ENCODE measurements at places on chromosomes 2 and 18. TPM values are rescaled to one million over a fixed set of nuclear protein-coding genes. Genes with fewer than 3 reads are reported as not detected.

DNA sequence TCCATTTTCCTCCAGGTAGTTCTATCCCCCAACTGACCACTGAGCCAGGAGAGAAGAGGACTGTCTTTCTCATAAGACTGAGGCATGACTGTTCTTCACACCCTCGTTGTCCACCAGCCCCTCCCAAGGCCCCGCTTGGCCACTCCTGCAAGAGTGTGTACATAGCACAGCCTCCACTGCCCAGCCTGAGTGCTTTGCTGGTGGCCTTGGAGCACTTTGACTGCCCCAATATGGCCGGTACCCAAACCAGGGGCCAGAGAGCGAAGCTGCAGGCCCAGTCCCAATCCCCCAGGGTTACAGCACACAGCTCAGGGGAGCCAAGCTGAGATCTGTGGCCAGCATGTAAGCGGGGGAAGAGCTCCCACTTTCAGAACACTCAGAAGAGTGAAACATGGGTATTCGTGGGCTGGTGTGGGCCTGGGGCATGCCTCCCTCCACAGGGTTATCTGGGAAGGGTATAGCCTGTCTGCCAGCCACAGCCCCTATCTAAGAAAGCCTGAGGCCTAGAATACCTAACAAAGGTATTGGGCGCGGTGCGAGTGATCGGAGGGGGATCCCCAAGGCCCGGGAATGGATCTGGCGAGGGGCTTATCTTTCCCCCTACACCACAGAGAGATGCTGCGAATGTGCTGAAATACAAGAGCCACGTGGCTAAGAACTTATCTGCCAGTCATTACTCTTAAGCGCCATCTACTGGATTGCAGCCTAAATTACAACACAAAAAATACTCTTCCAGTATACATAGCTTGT is 163.8 kb downstream of the WDPCP start:
- peak; percentile 46 for DNase-seq

DNA sequence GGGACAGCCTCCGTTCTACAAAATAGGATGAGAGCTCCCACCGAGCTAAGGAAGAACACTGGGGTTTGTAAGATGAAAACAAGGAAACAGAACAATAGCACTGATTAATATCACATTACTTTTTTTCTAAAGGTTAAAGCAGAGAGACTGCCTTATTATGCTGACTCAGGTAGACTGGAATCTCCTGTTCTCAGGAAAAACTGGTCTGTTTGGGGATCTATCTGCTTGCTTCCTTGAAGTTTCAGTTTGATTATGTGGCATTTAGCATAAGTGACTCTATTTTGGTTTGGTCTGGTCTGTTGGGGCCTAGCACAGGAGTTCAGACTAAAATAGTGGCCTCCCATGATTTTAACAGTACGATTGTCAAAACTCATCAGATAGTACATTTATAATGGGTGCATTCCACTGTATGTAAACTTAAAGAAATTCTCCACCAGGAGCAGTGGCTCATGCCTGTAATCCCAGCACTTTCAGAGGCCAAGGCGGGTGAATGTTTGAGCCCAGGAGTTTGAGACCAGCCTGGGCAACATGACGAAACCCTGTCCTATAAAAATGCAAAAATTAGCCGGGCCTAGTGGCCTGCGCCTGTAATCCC is 64.1 kb upstream of the NDUFV2 start:
- DNase-seq = no peak

- no peak for DNase-seq
Measured at GRCh38 chr2:113171334-113172075, 2.3 kb upstream of the PSD4 start.

GRCh38 chr2:237527233-237527632 is 39.1 kb upstream of the PRLH start:
- DNase-seq = no peak

GRCh38 chr18:80175451-80176204 is 66.6 kb downstream of the ADNP2 start:
- no peak for DNase-seq

GRCh38 chr2:171185165-171185818 is 24.6 kb upstream of the TLK1 start:
- no peak for DNase-seq

DNA sequence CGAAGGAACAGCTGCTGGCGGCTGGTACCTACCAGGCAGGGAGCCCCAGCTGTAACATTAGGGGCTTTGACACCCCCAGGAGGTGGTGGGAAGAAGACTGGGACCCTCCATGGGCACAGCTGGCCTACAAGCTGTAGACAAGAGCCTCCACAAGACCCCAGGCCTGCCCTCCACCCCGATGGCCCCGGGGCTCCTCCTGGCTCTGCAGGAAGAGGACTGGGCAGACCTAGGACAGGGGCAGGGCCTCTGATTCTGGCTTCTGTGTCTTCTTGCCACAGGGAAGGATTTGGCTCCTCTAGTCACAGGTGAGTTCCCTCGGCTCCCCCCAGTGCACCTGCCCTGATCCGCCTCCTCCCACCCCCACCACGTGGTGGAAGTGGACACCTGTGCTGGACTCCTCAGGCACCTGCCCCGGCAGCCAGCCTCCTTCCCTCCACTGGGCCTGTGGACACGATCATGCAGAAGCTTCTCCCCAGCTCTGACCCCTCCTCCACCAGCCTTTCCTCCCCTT is 53.4 kb upstream of the ODC1 start:
- no peak for DNase-seq

- peak; percentile 68 for DNase-seq
Measured at GRCh38 chr18:57561728-57562423, 24.6 kb downstream of the FECH start.

DNA sequence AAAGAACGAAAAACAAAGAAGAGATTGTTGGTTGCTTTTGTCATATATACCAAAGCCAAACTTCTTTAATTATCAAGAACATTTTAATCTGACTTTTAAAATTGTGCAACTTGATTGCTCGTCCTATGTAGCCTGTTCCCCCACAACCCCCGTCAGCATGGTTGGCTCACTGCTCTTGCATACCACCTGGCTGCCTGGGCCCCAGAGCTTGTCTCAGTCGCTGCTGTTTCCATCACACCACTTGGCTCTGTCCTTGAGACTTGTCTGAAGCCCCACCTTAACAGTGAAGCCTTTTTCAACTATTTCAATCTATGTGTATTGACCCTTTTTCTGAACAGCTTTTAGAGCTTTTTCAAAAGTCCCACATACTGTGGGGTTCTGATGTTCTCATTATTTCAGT is 270.8 kb downstream of the ZNF407 start:
- DNase-seq = no peak

DNA sequence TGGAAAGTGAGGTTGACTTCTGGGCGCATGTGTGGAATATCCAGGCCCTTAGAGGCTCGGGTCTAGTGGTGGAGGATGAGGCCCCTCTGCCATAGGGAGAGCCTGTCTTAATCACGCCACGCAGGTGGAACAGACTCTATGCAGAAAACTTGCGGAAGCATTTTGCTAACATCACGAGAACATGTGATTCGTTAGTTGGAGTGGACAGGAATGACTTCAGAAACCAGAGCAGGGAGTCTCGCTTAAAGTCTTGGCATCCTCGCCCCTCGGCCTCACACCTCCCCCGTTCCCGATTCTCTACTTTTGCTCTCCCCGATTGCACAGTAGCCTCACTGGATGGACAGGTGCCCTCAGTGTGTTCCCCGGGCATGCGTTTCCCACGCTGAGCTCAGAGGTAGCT is 333.4 kb downstream of the GBX2 start:
- DNase-seq = no peak

DNA sequence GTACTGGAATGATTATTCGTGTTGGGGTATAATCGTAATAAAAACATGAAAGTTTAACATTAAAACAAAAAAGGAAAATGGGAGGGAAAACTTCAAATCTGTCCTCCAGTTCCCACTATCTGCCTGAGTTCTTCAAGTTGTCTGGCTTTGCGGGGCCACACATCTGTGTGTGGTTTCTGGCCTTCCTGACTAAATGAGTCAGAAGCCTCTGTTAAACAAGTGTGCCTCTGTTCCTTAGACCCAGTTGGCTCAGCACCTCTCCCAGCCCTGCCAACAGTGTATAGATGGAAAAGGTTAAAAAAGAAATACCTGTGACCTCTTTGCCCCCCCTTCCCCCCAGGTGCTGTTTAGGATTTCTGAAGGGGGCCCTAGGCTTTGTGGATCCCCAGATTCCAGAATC is 30.2 kb downstream of the XDH start:
- no peak for DNase-seq

GRCh38 chr2:17798338-17798737 is 17.9 kb upstream of the MSGN1 start:
- DNase-seq = no peak

DNA sequence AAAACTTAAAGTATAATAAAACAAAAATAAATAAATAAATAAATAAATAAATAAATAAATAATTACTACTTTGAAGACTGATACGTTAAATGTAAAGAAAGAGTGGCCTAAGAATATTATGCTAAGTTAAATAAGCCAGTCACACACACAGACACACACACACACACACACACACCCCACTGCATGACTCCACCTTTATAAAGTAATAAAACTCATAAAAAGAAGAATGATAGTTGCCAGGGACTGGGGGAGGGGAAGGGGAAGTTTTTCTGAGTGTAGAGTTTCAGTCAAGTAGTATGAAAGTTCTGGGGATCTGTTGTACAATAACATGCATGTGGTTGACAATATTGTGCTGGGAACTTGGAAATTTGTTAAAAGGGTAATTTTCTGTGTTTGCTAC is 1237.5 kb upstream of the GYPC start:
- no peak for DNase-seq

DNA sequence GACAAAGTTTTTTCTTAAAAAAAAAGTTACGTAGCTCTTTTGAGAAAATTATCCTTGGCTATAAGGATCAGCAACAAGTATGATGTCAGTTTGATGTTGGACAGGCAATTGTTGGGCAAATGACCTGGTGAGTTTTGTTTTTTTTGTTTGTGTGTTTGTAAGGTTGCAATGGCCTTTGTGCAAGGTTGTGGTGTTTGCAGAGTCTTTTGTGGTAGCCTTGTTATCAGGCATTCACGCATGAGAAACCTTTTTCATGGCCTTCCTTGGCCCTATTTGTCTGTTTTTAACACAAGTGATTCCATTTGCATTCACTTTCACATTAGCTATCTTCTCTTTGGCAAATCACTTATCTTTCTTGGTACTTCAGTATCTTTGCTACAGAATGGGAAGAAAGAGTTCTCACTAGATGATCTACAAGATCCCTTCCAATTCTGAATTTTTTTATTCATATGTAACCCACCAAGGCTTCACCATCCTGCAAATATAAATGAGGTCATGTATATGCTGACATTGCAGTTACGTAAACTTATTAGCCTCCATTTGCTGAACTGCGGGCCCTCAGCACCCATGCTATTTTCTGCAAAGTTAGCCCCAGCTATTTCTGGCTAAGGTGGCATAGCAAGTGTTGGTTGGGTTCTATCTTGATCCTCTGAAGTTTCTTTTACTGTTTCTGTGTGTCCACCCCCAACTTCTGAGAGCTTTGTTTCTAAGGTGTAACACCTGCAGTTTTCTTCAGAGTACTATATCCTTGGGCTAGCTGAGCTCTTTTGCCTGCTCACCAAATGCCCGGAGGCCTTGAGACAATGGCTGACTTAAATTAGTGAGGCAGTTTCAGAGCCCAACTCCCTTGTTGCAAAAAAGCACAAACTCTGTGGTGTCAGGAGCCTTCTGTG is 667.1 kb downstream of the IRS1 start:
- no peak for DNase-seq

DNA sequence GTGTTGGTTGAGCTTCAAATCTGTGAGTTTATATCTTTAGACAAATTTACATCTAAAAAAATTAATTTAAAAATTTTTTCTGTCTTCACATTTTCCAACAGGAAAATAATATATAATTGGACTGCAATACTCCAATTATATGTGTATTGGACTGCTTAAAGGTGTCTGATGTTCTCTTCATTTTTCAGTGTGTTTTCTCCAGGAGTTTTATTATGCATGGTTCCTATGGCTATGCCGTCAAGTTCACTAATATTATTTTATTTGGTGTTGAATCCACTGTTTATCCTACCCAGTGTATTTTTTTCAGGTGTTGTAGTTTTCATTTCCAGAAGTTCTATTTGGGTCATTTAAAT is 62.1 kb upstream of the CTLA4 start:
- DNase-seq = no peak

- DNase-seq = peak; percentile 29
Measured at GRCh38 chr2:118850168-118850900, 2.9 kb upstream of the EN1 start.

GRCh38 chr2:165474619-165475276 is 5.2 kb downstream of the CSRNP3 start:
- DNase-seq = no peak

DNA sequence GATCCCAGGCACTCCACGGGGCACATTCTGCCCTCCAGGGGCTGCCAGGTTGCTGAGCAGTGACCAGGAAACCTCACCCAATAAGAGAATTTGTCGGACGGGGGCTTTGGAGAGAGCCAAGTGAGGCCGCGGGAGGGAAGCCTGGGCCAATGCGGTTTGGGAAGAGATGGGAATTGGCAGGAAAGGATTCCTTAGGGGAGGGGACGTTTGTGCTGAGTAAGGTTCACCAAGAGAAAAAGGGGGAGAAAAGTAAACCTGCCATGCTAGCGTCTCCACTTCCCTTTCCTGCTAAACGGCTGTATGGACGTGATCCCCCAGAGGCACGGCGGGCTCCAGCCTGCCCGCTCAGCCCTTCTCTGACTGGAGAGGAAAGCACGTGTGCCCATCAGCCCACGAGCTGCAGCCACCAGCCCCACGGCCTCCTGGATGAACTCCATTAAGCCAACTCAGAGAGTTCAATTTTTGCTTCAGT is 194.4 kb upstream of the ID2 start:
- DNase-seq = no peak

The UGT1A10 gene
- polyA plus RNA-seq = not detected

All from B cell (primary cell).